ENCODE measurements at places on chromosomes 3 and 15.

- no peak for DNase-seq
Observed at GRCh38 chr3:127286571-127287140, 1.2 kb downstream of the PRR20G start.

DNA sequence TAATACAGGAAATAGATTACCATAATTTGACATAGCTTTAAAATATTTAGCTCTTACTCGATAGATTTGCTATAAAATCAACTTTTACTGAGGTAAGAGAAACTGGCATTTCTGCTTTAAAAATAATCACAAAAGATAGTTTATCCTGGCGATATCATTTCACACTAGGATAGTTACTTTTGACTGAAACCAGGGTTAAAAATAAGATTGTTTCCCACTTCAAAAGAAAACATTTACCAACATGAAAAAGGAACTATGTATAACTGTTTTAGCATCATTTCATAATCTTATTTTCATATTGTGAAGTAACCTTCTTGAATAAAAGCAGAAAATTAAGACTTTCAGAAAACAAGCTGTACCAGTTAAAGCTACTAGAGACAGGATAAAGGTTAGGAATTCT lies 15.3 kb downstream of the PSMD6 start:
- DNase-seq = no peak

- peak; percentile 75 for DNase-seq
Observed at GRCh38 chr15:80942746-80943565, 46.7 kb downstream of the MESD start.

DNA sequence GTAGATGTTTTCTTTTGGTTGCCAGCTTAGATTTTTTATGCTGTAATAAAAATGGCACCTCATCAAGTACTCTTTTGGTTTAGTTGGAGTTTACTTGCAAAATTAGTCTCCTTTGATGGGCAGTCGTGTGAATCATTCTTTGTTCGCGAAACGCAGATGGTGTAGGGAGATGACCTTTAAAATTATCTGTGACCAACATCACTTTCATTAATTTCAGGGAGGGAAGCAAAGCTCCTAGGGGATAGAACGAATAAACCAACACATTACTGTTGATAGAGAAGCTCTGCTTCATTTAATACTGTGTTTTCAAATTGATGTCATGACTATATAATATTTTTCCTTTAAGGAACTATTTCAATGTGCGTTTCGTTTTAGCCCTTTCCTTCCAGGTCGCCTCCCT lies 67.4 kb downstream of the USP13 start:
- DNase-seq = no peak
